Astrocyte (in vitro differentiated cells and primary cell): ENCODE measurements at places on chromosomes 16 and 17. TPM values are rescaled to one million over a fixed set of nuclear protein-coding genes. Genes with fewer than 3 reads are reported as not detected.

DNA sequence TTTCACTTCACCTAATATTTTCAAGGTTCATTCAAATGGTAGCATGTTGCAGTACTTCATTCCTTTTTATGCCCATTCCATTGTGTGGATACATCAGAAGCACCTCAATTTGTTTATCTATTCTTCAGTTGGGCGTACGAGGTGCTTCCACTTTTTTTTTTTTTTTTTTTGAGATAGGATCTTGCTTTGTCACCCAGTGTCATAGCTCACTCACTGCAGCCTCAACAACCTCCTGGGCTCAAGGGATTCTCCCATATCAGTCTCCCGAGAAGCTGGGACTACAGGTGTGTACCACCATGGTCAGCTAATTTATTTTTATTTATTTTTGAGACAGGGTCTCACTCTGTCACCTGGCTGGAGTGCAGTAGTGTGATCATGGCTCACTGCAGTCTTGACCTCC, 22.5 kb upstream of the SPNS3 start:
- H3K4me1 ChIP-seq, result no peaks in the 10 kb centered on the region
- no peak overlapping the region for H3K27ac ChIP-seq
- DNase-seq, result no peak
- H3K36me3 ChIP-seq, result no peaks in the 10 kb centered on the region
- no peak overlapping the region for H3K4me3 ChIP-seq

DNA sequence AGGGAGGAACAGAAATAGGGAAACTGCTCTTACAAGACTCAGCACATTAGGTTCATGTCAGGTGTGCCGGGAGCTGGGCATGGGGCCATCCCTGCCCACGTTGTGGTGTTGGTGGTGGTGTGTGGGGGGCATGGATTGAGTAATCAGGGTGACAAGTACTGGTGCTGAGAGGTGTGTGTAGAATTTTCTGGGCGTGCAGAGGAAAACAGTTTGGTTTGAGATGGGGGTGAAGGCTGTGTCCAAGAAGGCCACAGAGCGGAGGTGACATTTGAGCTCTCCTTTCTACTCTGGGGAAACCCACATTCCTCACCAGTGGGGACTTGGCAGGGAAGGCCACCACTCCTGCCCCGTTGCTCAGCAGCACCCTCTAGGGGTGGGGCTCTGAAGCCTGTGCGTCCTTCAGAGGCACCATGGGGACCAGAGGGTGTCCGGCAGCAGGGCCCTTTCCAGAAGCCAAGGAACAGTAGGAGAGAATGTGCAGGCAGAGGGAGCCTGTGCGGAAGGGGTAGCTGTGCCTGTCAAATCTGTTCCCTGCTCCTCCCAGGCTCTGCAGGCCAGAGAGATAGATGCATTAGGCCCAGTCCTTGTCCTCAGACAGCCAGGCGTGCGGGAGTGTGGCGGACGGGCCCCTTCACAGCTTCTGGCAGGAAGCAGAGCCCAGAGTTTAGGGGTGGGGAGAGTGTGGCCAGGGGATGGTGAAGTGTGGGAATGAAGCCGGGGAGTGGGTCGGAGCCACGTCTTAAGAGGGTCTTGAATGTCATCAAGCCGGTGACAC, 48.7 kb upstream of the GSE1 start:
- H3K36me3 ChIP-seq, result no peaks in the 10 kb centered on the region
- no peak for DNase-seq
- H3K27me3 ChIP-seq, result no peaks in the 10 kb centered on the region
- no peak overlapping the region for H3K4me3 ChIP-seq
- no peak overlapping the region for H3K27ac ChIP-seq

DNA sequence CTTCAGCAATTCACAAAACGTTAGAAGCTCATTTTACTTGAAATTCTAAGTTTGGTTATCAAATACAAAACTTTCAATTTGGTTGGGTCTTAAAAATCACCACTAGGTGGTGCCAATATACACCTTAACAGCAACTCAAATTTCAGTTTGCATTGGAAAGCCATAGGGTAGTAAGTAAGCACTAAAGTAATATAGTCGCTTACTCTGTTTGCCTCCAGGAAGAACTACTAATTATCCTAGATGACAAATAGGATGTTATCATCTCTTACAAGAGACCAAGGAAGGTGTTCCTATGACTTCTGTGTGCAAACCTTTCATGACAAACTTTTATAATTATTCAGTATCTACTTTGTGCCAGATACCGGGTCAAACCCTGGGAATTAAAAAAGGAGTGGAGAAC, 93.3 kb downstream of the MYO1D start:
- H3K4me1 ChIP-seq, result no peaks in the 10 kb centered on the region
- peak; percentile 42 for DNase-seq
- no peak overlapping the region for H3K27ac ChIP-seq
- H3K36me3 ChIP-seq, result no peaks in the 10 kb centered on the region
- no peaks in the 10 kb centered on the region for H3K27me3 ChIP-seq

DNA sequence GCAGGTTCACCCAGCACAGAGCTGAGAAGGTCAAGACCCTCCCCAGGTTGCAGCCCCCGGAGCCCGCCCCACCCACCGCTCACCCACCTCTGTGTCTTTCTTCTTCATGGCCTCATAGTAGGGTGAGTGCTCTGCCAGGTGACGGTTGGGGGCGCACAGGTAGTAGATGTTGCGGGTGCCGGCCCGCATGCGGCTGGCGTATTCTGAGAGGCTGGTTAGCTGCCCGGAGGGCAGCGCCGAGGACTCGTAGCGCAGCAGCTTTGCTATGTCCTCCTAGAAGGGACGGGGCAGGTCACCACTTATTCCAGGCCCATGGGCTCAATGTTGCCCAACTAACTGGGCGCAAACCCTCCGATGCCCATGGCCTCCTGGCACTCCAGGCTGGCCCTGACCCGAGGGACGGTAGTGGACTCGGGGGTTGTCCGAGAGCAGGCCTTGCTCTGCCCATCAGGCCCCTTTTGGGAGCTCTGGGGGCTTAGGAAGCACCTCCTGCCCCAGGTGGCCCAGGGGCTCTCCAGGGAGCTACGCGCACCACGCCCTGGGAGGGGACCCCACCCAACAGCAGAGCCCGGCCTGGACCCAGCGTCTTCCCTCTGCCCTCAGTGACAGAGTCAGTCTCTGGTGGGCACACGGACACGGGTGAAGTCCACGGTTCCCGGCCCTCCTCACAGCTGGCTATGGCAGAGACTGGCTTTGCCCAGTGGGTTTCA, 9.9 kb downstream of the DNASE1 start:
- H3K27ac ChIP-seq, result no peak overlapping the region
- no peaks in the 10 kb centered on the region for H3K27me3 ChIP-seq
- no peak overlapping the region for H3K4me3 ChIP-seq
- H3K36me3 ChIP-seq, result peaks cover 8% of the 10 kb centered on the region
- DNase-seq, result no peak

GRCh38 chr17:77811521-77811920, 147.0 kb upstream of the TNRC6C start:
- peaks cover 19% of the 10 kb centered on the region for H3K4me1 ChIP-seq
- H3K36me3 ChIP-seq, result no peaks in the 10 kb centered on the region
- H3K27ac ChIP-seq, result no peak overlapping the region
- H3K4me3 ChIP-seq, result no peak overlapping the region

- H3K27me3 ChIP-seq, result peaks cover 8% of the 10 kb centered on the region
- no peak for DNase-seq
- H3K4me1 ChIP-seq, result no peaks in the 10 kb centered on the region
- H3K27ac ChIP-seq, result no peak overlapping the region
Observed at GRCh38 chr16:27843800-27844199, 219.7 kb downstream of the GSG1L start.

DNA sequence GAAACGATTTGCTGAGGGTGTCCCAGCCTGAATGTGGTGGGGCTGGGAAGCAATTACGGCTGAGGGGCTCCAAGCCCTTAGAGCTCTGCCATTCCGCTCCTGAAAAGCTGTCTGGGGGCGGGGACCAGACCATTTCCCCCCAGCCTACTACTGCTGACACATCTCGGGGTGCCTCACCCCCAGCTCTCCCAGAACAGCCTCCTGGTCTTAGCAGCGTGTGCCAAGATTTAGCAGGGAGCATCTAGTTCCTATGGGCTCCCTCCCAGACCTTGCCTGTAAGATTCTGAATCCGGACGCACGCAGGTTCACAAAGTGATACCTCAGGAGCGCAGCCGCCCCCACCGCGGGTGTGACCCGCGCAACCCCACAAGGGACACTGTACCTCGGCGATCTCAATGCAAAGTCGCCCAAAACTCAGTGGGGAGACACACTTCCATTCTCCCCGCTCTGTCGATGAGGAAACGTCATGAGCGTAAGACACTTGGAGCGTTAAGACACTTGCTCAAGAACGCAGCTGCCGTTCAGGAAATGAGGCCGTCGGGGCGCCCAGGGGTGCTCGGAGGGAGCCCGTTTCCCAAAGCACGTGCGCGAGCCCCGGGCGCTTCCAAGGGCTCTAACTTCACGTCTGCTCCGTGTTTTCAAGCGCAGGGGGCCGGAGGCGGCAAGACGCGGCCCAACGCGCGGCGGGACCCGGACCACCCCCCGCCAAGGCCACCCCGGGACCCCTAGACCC, 629 bp downstream of the GEMIN4 start:
- peak overlapping the region; percentile 76 for H3K4me3 ChIP-seq
- H3K27ac ChIP-seq, result peak overlapping the region; percentile 72
- no peaks in the 10 kb centered on the region for H3K27me3 ChIP-seq
- peaks cover 20% of the 10 kb centered on the region for H3K4me1 ChIP-seq
- H3K36me3 ChIP-seq, result peaks cover 14% of the 10 kb centered on the region
- DNase-seq, result no peak

GRCh38 chr16:30588651-30589050, 3.2 kb upstream of the ZNF785 start:
- H3K27ac ChIP-seq, result no peak overlapping the region
- H3K36me3 ChIP-seq, result no peaks in the 10 kb centered on the region
- no peak for DNase-seq
- peaks cover 8% of the 10 kb centered on the region for H3K4me1 ChIP-seq

DNA sequence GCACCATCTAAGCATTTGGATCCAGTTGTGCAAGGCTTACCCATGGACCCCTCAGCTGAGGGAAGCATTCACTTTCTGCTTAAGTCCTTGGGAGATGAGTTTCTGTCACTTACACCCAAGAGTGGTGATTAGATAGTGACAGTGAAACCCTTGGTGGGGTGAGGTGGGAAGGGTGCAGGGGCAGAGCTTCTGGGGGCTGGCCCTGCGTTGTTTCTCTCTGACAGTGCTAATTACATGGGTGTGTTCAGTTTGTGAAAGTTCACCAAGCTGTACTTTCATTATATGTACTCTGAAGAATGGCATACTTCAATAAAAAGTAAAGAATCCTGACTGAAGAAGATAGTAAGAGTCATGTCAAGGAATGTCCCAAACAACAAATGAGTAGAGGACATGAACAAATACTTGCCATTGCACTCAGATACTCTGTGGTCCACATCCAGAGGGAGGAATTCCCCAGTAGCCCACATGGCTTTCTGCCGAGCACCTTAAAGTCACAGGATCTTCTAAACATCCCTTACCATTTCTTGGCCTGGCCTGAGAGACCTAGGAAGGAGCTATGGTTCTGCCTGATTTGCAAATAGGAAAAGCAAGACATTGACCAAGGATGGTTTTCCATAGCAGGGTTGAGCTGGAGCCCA, 8.4 kb downstream of the CHST6 start:
- H3K27me3 ChIP-seq, result peaks cover 2% of the 10 kb centered on the region
- no peak overlapping the region for H3K27ac ChIP-seq
- no peak for DNase-seq
- no peaks in the 10 kb centered on the region for H3K36me3 ChIP-seq
- H3K4me1 ChIP-seq, result no peaks in the 10 kb centered on the region

- H3K27ac ChIP-seq, result no peak overlapping the region
- H3K27me3 ChIP-seq, result peaks cover 3% of the 10 kb centered on the region
Observed at GRCh38 chr16:67014634-67015312, 14.2 kb upstream of the CBFB start.

DNA sequence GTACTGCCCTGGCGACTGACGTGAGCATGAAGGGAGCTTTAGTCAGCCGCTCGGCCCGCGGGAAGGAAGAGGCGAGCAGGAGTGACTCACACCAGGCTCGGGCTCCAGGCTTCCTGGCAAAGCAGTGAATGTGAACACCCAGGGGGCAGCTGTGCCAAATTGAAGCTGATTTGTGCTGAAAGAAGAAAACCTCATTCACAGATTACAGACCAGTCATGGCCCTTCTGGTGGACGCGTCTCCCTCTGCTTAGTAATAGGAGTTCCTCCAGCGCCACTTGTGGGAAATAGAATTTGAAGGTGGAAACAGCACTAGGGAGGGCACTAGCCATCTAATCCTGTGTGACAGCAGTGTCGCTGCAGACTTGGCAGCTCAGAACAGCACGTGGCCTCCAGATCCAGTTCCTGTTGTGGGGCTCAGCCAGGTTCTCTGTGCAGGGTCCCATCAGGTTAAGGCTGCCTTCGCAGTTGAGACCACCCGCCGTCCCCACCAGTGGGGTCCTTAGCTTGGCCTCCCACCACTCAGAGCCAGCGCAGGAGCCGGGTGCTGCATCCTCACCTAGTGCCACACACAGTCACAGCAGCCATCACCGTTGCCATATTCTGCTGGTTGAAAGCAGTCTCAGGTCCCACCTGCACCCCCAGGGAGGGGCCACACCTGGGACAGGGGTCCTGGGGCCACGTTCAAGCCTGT, 164.5 kb upstream of the CHMP6 start:
- H3K36me3 ChIP-seq, result no peaks in the 10 kb centered on the region
- peak overlapping the region; percentile 12 for H3K4me3 ChIP-seq
- DNase-seq, result peak; percentile 98
- peaks cover 21% of the 10 kb centered on the region for H3K4me1 ChIP-seq

- H3K4me3 ChIP-seq, result no peak overlapping the region
- H3K27ac ChIP-seq, result no peak overlapping the region
- H3K36me3 ChIP-seq, result peaks cover 3% of the 10 kb centered on the region
- DNase-seq, result peak; percentile 25
Observed at GRCh38 chr17:79942591-79943346, 92.9 kb downstream of the TBC1D16 start.

- H3K27ac ChIP-seq, result no peak overlapping the region
- no peak overlapping the region for H3K4me3 ChIP-seq
- no peaks in the 10 kb centered on the region for H3K27me3 ChIP-seq
- DNase-seq, result peak; percentile 48
- no peaks in the 10 kb centered on the region for H3K4me1 ChIP-seq
Observed at GRCh38 chr17:70535986-70536385, 366.7 kb downstream of the KCNJ2 start.

- H3K4me3 ChIP-seq, result no peak overlapping the region
- no peaks in the 10 kb centered on the region for H3K27me3 ChIP-seq
- peak; percentile 97 for DNase-seq
- no peaks in the 10 kb centered on the region for H3K36me3 ChIP-seq
Observed at GRCh38 chr17:70405492-70406220, 236.3 kb downstream of the KCNJ2 start.

PIRT gene
- not detected in 2 replicates for total RNA-seq

SETD6 gene
- total RNA-seq, result 6.7 and 7.4 TPM in 2 replicates

PRRT2 gene
- 6.2 and 6.7 TPM in 2 replicates for total RNA-seq

CES5A gene
- total RNA-seq, result not detected in 2 replicates

PRSS53 gene
- 3.4 and 7.1 TPM in 2 replicates for total RNA-seq

LRRC46 gene
- 0.30 and 0.62 TPM in 2 replicates for total RNA-seq

CES1 gene
- not detected in 2 replicates for total RNA-seq

ABCA3 gene
- total RNA-seq, result 4.8 and 4.9 TPM in 2 replicates

NETO2 gene
- 10.8 and 17.1 TPM in 2 replicates for total RNA-seq

RABEP1 gene
- 49.0 and 53.9 TPM in 2 replicates for total RNA-seq

MT4 gene
- not detected in 2 replicates for total RNA-seq

SULT1A4 gene
- 1.2 and 1.9 TPM in 2 replicates for total RNA-seq

TEKT5 gene
- 0.41 TPM in 1 of 2 replicates, not detected in the other for total RNA-seq
